ENCODE measurements at places on chromosomes 1 and 21.
A peak's percentile ranks its signal among the peaks of the same experiment; 100 is the strongest.

- no peak for DNase-seq
Observed at GRCh38 chr1:201652181-201652580, 113.3 kb downstream of the NAV1 start.

DNA sequence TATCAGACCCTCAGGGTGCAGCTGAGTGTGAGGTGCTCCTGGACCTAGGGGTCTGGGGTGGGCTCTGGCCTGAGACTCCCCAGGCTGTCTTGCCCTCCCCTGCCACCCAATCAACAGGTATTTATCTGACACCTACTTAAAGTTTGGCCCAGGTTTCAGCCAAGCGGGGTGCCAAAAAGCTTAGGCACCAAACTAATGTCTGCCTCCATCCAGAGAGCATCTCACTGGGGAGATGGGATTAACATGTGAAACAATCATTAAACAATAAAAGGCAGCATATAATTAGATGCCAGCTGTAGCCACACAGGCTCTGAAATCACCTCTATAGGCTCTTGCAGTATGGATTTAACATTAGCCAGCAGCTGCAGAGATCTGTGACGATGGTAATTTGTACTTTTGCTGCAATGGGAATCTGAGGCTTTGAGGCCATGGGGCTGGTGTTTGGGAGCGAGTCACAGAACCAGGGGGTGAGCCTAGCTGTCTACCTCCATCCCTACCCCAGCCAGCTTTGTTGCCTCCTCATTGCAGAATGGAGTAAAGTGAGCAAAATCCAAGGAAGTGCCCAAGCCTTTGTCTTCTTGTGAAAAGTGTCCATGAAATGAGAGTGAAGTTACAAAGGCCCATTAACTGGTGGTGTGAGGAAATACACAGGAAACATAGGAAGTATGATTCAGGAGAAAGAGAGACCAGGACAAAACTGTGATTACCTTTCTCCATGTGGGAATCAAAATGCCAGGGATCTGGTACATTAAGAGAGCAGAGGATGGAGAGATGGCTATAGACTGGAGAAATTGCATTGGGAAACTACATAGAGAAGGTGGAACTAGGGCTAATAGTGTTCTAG lies 36.1 kb downstream of the EIF2D start:
- DNase-seq: no peak

DNA sequence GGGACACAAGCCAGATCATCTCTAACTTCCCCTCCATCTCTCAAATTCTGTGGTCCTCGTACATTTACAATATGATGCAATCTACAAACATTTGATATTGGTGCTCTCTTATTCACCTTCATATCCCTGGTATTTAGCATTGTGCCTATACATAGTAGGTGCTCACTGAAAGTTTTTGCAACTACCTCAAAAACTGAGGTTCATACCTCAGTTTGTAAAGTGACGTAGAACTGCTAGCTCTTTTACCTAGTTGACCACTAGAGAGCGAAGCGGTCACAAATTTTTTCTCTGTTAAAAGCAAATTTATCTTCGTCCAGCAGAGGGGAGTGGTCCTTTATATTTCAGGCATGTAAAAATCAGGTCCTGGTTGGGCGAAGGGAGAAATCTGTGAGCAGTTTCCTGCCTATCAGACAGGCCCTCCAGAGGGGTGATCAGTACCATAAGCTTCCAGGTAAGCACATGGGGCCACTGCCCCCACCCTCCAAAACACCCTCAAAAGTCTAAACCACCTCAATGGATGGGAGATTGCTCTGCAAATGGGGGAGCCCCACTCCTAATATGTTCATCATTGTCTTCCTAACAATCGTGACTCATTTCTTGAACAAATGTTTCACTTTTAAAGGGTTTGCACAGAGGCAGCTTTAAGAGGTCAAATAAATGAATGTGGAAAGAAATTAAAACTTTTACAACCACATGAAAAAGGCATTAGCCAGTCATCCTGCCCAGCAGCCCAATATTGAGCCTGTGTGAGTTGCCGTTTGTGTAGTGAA lies 10.6 kb upstream of the HLCS start:
- no peak for DNase-seq

DNA sequence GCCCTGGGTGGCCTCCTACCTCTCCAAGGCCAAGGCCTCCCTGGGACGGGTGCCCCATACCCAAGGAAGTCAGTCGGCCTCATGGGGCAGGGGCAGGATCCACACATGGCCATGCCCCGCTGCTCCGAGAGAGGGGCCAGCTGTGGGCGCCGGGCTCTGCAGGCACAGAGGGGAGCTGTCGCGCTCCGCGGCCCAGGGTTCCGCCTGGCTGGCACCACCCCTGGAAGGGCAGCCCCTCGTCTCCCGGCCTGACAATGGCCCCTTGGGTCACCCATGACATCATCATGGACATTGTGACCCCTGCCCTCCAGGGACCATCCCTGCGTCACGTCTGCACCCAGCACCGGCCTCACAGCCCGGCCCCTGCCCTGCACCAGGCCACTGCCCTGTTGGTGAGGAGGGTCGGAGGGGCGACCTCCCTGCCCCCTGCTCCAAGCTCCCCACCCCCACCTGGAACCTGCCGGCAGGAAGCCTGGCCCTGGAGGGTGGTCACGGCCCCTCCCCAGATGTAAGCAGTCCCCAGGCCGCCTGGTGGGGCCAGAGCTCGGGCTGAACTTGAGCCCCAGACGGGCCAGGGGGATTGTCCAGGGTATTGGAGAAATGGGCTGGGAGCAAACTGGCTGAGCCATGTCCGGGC lies 5.8 kb downstream of the TTLL10 start:
- DNase-seq: no peak

GRCh38 chr1:29504709-29505410 lies 268.5 kb downstream of the PTPRU start:
- DNase-seq: no peak

- DNase-seq: no peak
Observed at GRCh38 chr21:29875036-29875716, 64.6 kb downstream of the GRIK1 start.

DNA sequence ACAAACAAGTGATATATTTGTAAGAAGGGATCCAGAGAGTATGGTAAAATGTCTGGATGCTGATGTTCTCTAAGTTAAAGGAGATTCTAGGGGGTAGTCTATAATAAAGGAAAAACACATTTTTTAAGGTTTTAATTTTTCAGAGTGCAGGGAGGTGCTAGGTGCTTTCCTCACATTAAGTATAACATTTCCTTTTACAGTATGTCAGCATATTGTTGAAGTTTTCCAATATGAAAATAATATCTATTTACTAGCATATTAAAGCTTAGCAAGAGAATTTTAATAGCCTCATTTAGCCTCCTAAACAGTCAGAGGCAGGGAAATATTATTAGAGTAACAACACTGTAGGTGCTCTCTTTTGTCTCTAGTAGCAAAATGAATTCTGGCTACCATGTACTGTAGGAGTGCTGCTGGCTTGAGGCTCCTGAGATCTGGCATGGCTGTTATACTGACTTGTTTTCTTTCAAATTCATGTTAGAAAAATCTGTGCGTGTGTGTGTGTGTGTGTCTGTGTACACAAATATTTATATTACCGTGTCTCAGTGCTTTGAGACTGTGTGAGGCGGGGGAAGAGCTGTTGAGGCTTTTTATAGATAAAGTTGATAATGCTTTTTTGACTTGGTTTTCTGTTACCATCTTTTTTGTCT lies 71.0 kb downstream of the POU2F1 start:
- no peak for DNase-seq

DNA sequence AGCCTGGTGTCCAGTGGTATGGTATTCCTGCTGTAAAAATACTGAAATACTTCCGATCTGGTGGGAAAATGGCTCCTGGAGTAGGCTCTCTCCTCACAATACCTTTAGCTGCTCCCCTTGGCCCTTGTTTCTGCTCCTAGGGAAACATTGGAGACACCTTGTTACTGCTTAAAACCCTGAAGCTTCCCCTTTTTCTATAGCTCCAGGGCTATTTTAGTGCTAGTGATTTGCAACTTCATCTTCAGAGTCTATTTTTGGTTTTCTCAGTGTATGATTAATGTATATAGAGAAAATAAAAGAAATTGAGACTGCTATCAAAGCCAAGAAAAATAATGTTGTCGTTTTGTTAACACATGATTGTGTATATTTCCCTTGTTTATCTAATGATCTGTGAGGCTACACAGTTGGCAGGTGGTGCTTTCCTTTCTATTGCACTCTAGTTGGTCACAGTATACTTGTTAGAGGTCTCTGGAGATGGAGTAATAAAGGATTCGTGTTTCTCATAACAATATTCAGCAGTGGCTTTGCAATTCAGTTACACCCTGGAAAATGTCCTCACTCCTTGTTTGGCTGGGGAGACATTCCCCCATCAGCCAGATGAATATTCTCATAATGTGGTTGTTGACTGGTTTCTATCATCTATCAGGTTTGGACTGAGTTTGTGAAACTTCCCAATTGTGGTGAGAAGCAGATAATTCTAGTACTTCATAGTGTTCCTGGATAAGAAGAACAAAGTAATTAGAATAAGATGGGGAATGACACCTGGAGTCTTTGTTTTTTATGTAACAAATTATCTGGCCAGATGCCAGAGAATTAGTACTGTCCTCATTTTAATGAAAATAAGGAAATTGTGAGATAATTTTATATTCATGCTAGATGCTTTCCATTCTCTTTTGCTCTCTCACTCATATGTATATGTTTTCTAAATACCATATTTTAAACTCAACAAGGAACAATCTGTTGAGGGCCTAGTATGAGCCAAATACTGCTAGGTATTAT lies 44.8 kb upstream of the CACYBP start:
- no peak for DNase-seq

DNA sequence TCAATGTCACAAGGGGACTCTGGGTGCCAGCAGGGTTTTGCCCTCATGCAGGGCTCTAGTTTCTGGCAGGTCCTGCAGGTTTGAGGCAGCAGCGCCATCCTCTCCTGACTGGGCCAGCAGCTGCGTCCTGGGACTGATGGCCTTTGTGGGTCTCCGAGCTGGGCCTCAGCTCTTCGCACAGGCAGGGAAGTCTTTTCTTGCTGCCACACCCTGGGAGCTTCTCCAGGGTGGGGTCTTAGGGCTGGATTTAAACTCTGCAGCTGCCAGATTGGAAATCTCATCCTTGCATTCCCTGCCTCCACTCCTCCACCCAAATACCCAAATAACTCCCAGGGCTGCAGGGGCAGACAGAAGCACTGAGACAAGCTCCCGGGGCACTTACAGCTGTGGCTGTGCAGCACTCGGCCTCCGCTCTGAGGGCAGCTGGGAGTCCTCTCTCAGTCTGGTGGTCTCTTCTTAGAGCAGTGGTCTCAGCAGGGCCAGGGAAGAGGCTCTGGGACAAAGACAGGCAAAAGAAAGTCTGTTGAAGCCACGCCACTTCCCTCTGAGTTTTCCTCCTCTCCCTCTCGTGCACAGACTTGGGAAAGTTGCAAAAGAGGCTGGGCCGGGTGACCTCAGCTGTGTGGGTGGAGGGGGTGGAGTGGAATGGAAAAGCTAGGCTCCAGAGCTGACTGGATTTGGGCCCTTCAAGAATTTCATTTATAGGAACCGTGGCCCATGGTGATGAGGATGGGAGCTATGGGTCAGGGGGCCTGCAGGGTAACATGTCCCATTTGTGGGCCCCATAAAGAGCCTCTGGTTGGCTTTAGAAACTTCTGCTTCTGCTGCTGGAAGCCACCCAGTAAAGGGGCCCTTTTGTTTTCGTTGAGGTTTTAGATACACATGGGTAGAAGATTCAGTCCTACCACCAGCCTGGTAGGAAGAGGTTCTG lies at the start of gene RAB7B:
TSS of gene RAB7B (minus strand) at position 525 of the 931 bp plus-strand sequence. CDS start 9,260 bp downstream, outside the sequence.
- no peak for DNase-seq

- DNase-seq: peak; percentile 33
Observed at GRCh38 chr1:78007677-78008341, 3.1 kb downstream of the DNAJB4 start.

DNA sequence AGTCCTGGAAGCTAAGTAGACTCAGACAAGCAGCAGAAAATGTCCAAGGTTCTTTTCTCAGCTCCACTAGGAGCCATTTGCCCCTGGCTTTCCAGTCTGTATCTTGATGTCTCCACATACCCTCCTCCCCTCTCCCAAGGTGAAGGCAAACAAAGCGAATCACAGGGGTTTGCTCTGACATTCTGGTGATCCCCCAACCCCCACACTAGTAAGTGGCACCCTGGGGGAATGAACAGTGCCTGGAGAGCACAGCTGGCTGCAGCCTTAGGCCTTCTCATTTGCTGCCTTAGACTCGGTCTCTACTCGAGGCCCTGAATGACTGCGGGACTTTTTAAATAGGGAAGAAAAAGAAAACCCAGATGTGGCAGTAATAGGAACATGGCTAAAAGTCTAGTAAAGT lies 15.3 kb downstream of the ERI3 start:
- DNase-seq: no peak

- DNase-seq: no peak
Observed at GRCh38 chr1:229509576-229509975, 1.4 kb upstream of the NUP133 start.

- peak; percentile 41 for DNase-seq
Observed at GRCh38 chr1:97160818-97161217, 439.2 kb downstream of the PTBP2 start.
